Endothelial cell of umbilical vein (primary cell): ENCODE measurements at places on chromosomes 5 and 9. TPM values are rescaled to one million over a fixed set of nuclear protein-coding genes. Genes with fewer than 3 reads are reported as not detected.

DNA sequence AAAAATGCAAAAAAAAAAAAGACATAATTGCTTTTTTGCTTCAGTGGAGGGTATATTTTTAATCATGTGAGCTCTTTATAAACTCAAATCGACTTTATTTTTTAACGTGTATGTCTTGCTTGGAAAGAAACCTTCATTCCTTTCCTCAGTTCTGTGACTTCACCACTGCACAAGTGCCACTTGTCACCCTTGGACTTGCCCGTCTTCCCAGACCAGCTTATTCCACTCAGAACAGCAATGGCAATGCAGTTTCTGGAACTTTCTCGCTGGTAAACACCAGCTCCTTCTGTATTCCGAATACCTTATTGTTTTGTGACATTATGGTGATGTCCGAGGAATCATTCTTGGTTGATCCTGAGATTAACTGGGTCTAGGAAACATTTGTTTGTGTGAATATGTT, 440.5 kb upstream of the ADAMTS16 start:
- DNase-seq, result no peak

DNA sequence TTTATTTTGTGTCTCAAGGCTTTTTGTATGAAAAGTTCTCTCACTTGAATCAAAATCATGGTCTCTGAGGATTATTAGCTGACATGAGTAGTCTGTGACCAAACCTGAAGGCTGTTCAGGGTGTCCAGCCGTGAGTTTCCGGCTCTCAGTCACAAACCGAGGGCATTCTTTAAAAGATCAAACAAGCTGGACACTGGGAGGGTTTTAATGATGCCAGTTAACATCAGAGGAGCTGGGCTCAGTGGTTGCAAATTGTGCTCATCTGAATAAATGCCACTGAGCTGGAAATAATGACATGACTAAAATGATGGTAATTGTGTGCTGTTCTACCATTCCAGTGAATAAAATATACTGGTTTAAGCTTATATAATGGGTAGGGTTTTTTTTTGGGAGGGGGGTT, 153.1 kb downstream of the FOCAD start:
- no peak for DNase-seq

DNA sequence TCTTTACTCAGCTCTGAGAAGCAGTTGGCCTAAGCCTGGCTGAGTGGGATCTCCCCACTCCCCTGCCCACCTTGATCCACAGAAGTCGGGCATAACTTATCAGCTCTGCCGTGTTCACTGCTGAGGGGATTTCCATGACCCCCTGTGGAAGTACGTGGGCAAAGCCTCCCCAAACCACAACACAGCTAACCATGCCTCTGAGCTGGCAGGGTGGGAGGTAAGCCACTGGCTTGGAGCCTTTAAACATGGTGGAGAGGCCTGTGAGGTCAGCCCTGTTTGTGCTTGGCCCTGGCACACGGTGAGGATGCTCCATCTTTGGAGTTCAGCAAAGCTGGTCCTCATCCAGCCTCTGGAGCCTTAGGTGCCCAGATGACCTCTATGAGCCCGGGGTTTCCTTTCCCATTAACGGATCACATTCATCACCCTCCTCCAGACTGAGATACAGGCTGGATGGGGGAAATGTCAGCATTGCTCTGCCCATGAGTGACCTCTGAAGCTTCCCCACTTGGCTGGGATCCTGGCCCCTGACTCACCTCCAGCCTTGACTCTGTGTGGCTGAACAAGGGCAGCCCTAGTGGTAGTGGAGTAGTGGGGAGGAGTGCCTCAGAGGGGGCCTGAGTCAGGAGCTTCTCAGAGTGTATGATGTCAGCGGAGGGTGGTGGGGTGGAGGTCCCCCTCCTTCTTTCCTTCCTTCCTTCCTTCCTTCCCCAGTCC, 6.2 kb downstream of the PDLIM4 start:
- peak; percentile 78 for DNase-seq

The PARP8 gene
- total RNA-seq, result 0.18 and 0.60 TPM in 2 replicates

DNA sequence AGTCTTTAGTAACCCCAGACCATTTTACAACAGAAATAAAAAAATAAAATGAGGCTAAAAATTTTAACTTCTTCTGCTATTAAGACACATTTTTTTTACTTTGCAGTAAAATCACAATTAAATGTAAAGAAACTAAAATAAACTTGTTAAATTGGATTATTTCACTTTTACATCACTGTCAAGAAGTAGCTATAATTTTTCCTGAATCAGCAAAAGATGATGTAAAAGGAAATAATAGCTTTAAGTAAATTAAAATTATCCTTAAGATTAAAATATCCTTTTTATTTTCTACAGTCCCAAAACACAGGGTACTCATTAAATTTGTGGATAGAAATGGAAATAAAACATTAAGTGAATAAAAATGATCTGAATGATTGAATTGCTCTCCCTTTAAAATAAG, 44.5 kb downstream of the TMEM232 start:
- no peak for DNase-seq

- no peak for DNase-seq
Observed at GRCh38 chr5:35698047-35698808, 80.6 kb downstream of the SPEF2 start.

The PCDHGA7 gene
- 1.5 and 1.8 TPM in 2 replicates for total RNA-seq

GRCh38 chr9:124198331-124198730, 59.4 kb upstream of the NEK6 start:
- DNase-seq, result no peak

- DNase-seq, result no peak
Observed at GRCh38 chr5:66362687-66363086, 218.6 kb downstream of the SREK1 start.

- no peak for DNase-seq
Observed at GRCh38 chr9:131028931-131029573, 20.1 kb downstream of the LAMC3 start.

DNA sequence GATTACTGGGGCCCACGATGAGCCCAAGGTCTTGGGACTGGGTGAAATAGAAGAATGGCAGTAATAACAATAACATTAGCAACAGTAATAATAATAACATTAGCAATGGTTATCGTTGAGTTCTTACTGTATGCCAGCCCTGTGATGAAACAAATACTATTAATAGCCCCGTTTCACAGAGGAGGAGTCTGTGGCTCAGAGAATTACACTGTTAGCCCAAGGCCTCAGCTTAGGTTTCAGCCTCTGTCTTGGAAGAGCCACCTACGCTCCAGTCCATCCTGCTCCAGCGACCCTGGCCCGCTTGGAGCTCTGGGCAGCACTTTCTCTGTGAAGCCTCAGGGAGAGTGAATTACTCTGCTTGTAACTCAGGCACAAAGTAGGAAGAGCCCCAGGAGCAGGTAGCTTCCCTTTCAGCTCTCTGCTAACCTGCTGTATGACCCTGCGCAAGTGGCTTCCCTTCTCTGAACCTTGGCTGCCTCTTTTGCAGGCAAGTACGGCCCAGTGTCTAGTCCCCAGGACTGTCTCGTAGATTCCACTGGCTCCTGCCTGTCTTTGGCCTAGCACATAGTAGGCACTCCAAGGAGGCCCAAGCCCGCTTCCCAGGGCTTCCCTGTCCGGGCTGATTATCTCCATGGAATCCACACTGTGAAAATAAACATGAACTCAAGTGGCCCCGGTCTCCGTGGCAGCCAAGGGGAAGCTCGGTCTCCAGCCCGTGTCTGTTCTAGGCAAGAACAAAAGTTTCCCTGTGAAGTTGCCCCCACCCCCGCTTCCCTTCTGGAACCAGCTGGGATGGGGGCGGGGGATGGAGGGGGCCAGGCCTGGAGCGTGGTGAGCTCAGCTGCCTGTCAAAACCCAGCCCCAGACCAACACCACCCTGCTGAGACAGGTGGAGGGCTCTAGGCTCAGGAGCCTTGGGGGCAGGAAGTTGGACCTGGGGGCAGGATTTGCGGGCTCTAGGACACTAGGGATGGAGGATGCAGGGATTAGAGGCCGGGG, 26.2 kb upstream of the LMX1B start:
- peak; percentile 94 for DNase-seq

The ROR2 gene
- total RNA-seq, result not detected in 2 replicates
